ENCODE measurements at places on chromosomes 6 and 20.

GRCh38 chr20:1579488-1579887 is 22.0 kb upstream of the SIRPD start:
- no peak for DNase-seq

GRCh38 chr6:14584450-14584849 is 466.9 kb downstream of the CD83 start:
- no peak for DNase-seq

DNA sequence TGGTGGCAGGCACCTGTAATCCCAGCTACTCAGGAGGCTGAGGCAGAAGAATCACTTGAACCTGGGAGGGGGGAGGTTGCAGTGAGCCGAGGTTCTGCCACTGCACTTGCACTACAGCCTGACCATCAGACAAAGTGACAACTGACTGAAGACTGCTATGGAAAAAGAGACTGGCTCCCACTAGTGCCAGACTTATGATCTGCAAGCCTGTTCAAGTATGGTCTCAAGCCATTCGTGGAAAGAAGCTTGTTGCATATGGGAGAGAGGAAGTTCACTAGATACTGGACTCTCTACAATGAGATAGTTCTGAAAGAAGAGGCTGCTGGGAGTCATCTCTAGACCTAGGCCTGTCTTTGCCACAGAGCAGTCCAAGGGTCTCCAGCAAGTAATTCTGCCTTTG is 26.7 kb downstream of the MDN1 start:
- DNase-seq = no peak

DNA sequence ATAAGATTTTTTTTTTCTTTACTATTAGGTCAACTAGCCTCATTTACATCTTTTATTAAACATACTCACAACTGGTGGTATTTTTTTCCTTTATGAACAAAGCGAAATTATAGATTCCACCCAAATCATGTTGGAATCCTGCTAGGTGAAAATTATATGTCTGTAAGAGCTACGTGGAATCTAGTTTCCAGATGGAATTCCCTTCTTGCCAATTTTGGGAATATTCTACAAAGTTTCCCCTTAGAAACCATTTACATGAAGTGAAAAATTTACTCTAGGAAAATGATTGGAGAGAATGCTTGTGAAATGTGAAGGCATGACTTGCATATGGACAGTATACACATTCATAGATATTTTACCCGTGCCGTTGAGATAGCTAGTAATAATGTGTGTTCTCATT is 1111.3 kb downstream of the KIF16B start:
- DNase-seq = no peak

DNA sequence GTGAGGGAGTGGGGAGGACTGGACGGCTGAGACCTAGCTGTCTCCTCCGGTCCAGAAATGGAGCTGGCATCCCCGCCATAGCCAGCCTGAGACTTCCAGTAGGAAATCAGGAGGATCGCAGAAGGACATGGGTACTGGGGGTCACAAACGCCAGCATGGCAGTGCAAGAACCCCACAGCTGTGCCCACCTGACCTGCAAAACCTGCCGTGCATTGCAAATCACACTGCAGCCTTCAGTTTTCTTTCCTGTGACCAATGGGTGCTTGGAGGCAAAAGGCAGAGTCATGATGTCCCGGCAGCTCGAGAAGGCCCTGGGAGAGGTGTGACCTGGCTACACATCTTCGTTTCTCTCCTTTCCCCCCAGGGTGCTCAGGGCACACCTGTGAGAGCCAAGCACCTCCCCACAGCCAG is 23.3 kb upstream of the PHACTR3 start:
- no peak for DNase-seq

DNA sequence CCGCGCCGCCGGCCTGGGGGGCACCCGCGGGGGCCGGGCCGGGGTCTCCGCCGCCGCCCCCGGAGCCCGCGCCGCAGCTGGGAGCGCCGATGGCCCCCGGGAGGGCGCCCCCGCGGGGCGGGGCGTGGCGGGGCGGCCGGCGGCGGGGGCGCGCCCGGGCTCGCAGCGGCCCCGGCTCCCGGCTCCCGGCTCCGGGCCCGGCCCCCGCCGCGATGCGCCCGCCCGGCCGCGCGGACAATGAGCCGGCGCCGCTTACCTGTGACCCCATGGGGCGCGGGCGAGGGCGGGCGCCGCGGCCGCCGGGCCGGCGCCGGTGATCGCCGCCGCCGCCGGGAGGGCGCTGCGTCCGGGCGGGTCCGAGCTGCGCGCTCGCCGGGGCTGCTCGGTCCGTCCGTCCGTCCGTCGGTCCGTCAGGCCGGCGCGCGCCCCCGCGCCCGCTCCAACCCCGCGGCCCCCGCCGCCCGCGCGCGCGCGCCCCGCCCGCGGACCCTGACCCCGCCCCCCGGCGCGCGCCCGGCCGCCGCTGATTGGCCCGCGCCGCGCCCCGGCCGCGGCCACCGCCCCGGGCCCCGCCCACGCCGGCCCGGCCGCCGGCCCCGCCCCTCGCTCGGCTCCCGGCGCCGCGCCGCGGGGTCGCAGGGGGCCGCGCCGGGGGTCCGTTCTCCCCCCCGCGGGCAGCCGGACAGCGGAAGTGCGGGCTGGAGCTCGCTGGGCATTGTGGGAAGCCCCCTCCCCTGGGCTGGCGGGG is at the start of gene ZBTB46:
Gene ZBTB46, minus strand, starts transcription at position 424 of the 748 bp plus-strand sequence. CDS start 40,507 bp downstream, outside the sequence.
- DNase-seq = no peak

DNA sequence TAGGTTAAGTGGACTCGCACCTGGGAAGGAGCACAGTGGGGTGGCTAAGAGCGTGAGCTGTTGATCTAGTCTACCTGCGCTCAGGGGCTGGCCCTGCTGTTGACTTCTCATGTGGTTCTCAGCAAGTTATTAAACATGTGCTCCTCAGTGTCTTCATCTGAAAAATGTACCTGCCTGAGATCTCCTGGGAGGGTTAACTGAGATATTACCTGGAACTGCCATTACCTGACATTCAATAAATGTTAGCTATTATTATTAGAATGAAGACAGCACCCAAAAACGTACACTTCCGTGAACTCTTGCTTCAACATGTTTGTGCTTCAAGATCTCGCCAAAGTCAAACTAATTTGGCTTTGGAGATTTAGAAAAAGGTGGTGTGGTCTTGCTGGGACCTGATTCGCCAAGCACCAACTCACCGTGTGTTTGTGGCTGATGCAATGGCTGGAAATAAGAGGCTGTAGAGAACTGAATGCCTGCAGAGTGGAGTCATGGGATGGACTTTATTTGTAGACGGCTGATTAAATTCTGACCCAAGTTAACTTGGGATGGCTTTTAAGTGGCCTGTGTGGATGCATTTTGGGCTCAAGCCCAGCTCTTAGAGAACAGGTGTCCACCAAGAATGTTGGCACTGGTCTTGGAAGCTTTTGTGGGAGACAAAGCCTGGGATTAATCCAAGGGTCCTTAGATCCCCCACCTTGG is 692.9 kb downstream of the QKI start:
- DNase-seq = no peak

GRCh38 chr6:12010635-12011275 is 1.4 kb upstream of the HIVEP1 start:
- DNase-seq = peak; percentile 51

Data from NCI-H1436 treated with DMSO at 0.1 percent for 48 hours (cell line).